ENCODE measurements at places on chromosomes 2 and 18. TPM values are rescaled to one million over a fixed set of nuclear protein-coding genes. Genes with fewer than 3 reads are reported as not detected.
A peak's percentile ranks its signal among the peaks of the same experiment; 100 is the strongest.

GRCh38 chr2:65435625-65436168 lies 3.3 kb upstream of the SPRED2 start:
- peak overlapping the region; percentile 96 for H3K27ac ChIP-seq
- H3K36me3 ChIP-seq, result no peaks in the 10 kb centered on the region
- peak overlapping the region; percentile 71 for H3K4me3 ChIP-seq
- H3K4me1 ChIP-seq, result peaks cover 6% of the 10 kb centered on the region
- peak; percentile 93 for DNase-seq

DNA sequence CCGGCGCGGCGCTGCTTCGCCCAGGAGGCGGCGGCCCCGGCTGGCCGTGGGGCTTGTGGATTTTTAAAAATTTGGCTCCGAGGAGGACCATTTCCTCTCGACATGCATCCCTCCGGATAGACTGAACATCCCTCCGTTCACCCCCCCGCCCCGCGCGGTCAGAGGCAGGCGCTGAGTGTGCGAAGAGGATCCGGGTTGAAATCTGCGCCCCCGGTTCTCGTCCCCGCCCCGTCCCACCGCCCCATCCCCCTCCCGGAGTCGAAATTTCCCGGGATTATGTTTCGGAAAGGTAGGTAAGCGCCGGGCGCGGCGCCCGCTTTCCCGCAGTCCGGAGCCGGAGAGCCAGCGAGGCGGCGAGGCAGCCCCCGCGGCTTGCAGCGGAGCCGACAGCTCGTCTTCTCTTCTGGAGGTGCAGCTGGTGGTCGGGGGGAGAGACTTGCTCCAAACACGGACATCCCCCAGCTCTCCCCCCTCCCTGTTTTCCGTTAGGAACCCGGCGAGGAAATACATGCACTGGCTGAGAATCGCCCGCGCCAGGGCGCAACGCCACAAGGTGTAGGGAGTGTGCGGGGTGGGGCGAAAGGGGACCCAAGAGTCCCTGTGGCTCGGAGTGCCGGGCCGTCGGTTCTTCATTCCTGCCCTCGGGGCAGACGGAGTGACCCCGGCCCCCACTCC lies at the start of gene PRKCE:
PRKCE (plus strand) TSS at position 261 of the 675 bp plus-strand sequence.
- peak; percentile 84 for DNase-seq
- H3K27me3 ChIP-seq, result no peaks in the 10 kb centered on the region
- peak within 1 kb of the TSS; percentile 91 for H3K4me3 ChIP-seq
- H3K36me3 ChIP-seq, result no peaks in the 10 kb centered on the region

DNA sequence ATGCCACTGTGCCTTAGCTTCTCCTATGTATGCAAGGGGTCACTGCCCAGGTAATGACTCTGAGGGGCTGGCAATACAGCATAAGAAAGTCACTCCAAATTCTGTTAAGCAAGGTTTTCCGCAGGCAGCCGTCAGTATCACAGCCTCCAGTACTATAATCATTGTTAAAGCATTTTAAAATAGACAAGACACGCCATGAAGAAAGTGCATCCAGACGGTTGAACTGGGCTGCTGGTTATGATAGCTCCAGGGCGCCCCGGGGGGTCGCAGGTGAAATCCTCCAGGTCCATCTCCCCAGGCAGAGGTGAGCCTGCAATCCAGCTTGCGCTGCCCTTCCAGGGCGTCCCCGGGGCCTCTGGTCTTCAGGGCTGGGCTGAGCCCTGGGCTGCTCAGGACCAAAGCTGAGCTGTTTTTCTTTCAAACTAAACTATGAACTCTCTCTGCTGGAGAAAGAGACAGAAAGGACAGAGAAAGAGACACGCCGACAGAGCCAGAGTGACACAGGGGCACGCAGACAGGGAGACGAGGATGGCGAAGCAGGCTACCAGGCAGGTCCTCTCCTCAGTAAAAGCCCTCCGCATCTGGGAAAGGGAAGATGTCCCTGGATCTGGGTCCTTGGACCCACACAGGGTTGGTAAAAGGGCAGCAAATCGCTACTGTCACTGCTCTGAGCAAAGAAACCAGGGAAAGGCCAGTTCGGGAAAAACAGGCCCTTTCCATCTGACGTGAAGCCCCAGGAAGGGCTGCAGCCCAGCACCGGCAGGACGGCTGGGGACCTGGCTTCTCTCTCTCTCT lies 2.1 kb upstream of the TWIST2 start:
- no peak for DNase-seq
- H3K4me1 ChIP-seq, result peaks cover 15% of the 10 kb centered on the region
- H3K27ac ChIP-seq, result no peak overlapping the region
- H3K4me3 ChIP-seq, result peak overlapping the region; percentile 69
- no peaks in the 10 kb centered on the region for H3K36me3 ChIP-seq

- H3K27me3 ChIP-seq, result no peaks in the 10 kb centered on the region
- H3K4me3 ChIP-seq, result no peak overlapping the region
- no peak overlapping the region for H3K27ac ChIP-seq
- DNase-seq, result no peak
- H3K36me3 ChIP-seq, result no peaks in the 10 kb centered on the region
These were observed 276.5 kb upstream of the MGAT5 start for GRCh38 chr2:133977405-133977804.

- H3K36me3 ChIP-seq, result no peaks in the 10 kb centered on the region
- H3K4me3 ChIP-seq, result no peak overlapping the region
- no peak for DNase-seq
- H3K4me1 ChIP-seq, result no peaks in the 10 kb centered on the region
- H3K27ac ChIP-seq, result no peak overlapping the region
These were observed 229.3 kb upstream of the AGAP1 start for GRCh38 chr2:235264512-235264911.

The UBR3 gene
- total RNA-seq, result 137 TPM

GRCh38 chr2:156653675-156654074 lies 217.5 kb downstream of the GPD2 start:
- no peak for DNase-seq
- no peak overlapping the region for H3K4me3 ChIP-seq
- no peaks in the 10 kb centered on the region for H3K36me3 ChIP-seq
- no peak overlapping the region for H3K27ac ChIP-seq
- H3K27me3 ChIP-seq, result no peaks in the 10 kb centered on the region
- H3K4me1 ChIP-seq, result no peaks in the 10 kb centered on the region

GRCh38 chr18:46158499-46158898 lies 54.3 kb downstream of the HAUS1 start:
- H3K27me3 ChIP-seq, result no peaks in the 10 kb centered on the region
- H3K4me1 ChIP-seq, result no peaks in the 10 kb centered on the region
- peak overlapping the region; percentile 31 for H3K27ac ChIP-seq
- no peaks in the 10 kb centered on the region for H3K36me3 ChIP-seq
- no peak for DNase-seq
- H3K4me3 ChIP-seq, result no peak overlapping the region

The TEKT4 gene
- 0.25 TPM for total RNA-seq

The EFEMP1 gene
- 34.4 TPM for total RNA-seq

DNA sequence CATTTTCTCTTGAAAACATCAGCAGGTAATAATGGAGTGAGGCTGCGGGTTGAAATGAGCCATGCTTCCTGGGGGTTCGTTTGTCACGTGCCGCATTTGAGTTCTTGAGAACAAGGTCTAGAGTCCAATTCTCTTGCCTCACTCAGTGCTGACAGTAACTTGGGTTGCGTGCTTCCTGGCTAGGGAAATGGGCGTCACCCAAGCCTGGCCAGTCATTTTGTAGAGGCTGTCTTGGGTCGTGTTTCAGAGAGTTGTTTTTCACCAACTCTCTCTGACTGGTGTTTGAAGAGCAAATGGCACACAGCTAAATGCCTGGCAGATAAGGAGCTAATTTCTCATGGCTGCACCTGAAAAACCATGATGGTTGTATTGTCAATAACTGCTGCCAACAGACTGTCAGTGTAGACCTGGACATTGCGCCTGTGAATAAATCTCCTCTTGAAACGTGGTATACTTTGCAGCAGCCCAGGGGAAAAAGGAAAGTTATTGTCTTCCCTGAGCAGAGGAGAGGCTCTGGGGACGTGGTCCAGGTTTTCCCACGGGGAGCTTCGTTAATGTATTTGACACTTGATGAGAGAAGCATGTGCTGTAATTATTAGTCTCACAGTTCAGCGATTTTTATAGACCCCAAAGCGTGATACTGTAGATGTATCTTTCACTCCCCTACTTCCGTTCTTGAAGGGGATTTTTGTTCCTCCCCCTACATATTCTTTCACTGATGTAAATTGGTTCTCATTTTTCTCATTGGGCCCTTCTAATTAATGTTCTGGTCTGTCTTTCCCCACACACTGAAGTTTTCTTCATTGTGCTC lies 196.0 kb downstream of the FHOD3 start:
- H3K27ac ChIP-seq, result peak overlapping the region; percentile 26
- H3K36me3 ChIP-seq, result no peaks in the 10 kb centered on the region
- H3K27me3 ChIP-seq, result no peaks in the 10 kb centered on the region

GRCh38 chr2:239792405-239793084 lies 232.6 kb downstream of the NDUFA10 start:
- H3K27ac ChIP-seq, result no peak overlapping the region
- H3K4me1 ChIP-seq, result no peaks in the 10 kb centered on the region
- H3K27me3 ChIP-seq, result no peaks in the 10 kb centered on the region
- no peak overlapping the region for H3K4me3 ChIP-seq

- H3K4me3 ChIP-seq, result no peak overlapping the region
- DNase-seq, result no peak
- no peaks in the 10 kb centered on the region for H3K4me1 ChIP-seq
- peaks cover 2% of the 10 kb centered on the region for H3K27me3 ChIP-seq
These were observed 6.6 kb upstream of the DSC3 start for GRCh38 chr18:31049189-31049588.

DNA sequence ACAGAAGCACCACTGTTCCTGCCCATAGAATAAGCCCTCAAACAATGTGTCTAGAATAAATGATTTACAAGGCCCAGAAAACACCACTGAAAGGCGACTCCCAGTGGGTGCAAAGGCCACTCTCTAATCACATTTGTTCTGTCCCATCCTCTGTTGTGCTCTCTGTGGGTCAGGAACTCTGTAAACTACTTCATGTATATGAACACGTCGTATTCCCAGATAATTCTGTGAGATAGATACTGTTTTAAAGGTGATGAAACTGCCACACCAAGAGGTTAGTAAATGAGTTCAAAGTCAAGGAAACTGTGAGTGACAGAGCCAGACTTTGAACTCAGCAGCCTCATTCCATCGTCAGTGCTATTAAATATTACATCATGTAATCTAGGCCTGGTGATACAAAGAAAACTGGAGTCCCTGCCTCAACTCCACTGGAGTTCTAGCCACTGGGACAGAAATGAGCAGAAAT lies 269.7 kb upstream of the DCC start:
- no peaks in the 10 kb centered on the region for H3K36me3 ChIP-seq
- no peaks in the 10 kb centered on the region for H3K4me1 ChIP-seq
- H3K27ac ChIP-seq, result no peak overlapping the region

- no peaks in the 10 kb centered on the region for H3K27me3 ChIP-seq
- no peak for DNase-seq
- peaks cover 59% of the 10 kb centered on the region for H3K4me1 ChIP-seq
- H3K4me3 ChIP-seq, result no peak overlapping the region
- H3K27ac ChIP-seq, result peak overlapping the region; percentile 75
- peaks cover 29% of the 10 kb centered on the region for H3K36me3 ChIP-seq
These were observed 4.7 kb downstream of the CAPN10 start for GRCh38 chr2:240591226-240591625.

The LTBP1 gene
- total RNA-seq, result 140 TPM

- H3K4me3 ChIP-seq, result no peak overlapping the region
- no peak for DNase-seq
- H3K27ac ChIP-seq, result no peak overlapping the region
- H3K4me1 ChIP-seq, result peaks cover 10% of the 10 kb centered on the region
- H3K27me3 ChIP-seq, result no peaks in the 10 kb centered on the region
- H3K36me3 ChIP-seq, result peaks cover 100% of the 10 kb centered on the region
These were observed 53.4 kb downstream of the ZNF638 start for GRCh38 chr2:71385012-71385411.

The TMEM247 gene
- not detected for total RNA-seq

GRCh38 chr2:109242210-109242653 lies 113.2 kb downstream of the SH3RF3 start:
- no peaks in the 10 kb centered on the region for H3K27me3 ChIP-seq
- H3K4me3 ChIP-seq, result no peak overlapping the region
- DNase-seq, result no peak
- H3K27ac ChIP-seq, result peak overlapping the region; percentile 92
- peaks cover 38% of the 10 kb centered on the region for H3K4me1 ChIP-seq

GRCh38 chr18:70132999-70133398 lies 72.5 kb downstream of the RTTN start:
- H3K36me3 ChIP-seq, result no peaks in the 10 kb centered on the region
- H3K4me1 ChIP-seq, result no peaks in the 10 kb centered on the region
- no peak for DNase-seq
- no peaks in the 10 kb centered on the region for H3K27me3 ChIP-seq

- no peak overlapping the region for H3K27ac ChIP-seq
- H3K27me3 ChIP-seq, result no peaks in the 10 kb centered on the region
- H3K36me3 ChIP-seq, result no peaks in the 10 kb centered on the region
- H3K4me1 ChIP-seq, result peaks cover 11% of the 10 kb centered on the region
These were observed 282.0 kb downstream of the CALCRL start for GRCh38 chr2:187165936-187166610.

DNA sequence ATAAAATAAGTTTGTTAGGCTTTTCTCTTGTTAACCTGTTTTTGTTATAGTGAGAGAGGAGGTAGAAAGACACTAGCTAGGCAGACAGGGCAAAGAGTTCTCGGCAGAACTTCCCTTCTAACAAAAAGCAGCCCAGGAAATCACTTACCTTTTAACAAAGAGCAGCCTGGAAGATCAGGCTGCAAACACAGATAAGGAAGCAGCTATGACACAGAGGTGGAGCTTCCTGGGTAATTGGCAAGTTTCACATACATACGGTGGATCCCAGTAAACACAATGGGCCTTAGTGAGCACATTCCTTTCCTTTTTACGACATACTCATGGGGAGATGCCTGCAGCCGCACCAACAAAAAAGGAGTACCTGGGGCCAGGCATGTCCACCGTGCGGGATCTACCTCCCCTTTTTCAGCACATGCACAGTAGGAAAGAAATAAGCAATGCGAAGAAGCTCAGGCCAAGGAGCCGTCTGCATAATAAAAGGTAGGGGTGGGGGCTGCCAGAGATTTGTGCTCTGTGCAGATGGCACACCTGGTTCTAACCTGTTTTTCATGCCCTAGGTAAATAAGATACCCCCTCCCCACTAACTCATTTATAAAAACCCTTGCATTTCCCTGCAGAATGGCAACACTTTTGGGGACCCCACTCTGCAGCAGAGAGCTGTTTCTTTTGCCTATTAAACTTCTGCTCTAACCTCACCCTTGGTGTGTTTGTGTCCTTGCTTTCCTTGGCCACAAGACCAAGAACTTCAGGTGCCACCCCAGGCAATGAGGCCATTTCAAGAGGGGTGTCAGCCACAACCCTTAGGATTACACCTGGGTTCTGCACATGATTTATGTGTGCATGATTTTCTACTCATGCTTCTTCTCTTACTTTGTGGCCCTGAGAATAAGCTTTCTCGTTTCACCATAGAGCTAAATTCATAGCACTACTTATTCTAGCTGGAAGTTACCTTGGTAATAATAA lies 26.5 kb downstream of the MDH1 start:
- no peak overlapping the region for H3K27ac ChIP-seq
- no peak overlapping the region for H3K4me3 ChIP-seq
- H3K36me3 ChIP-seq, result no peaks in the 10 kb centered on the region
- DNase-seq, result no peak
